ENCODE measurements at places on chromosomes 2 and 18.

DNA sequence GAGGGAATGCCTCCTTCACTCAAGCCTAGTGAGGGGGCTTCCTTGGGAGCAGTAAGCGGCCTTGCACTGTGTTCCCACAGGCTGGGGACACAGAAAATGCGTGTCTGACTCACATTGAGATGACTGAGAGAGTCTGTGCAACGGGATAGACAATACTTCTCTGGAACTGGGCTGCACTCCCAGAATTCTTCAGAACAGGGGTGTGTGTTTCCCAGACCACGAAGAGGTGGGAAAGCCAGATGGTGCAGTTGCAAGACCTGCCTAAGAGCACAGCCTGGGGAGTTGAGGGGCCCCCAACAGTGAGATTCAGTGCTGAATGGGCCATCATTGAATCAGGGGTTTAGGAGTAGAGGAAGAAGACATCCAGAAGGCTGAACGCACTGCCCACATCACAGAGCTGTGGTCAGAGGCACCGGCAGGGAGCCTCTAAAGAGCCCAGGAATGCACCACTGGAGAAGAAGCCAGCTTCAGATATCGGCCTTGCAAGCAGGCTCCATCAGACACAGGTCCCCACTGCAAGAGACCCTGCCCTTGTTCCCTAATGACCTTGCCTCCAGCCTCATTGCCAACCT is 36.6 kb upstream of the MRPL19 start:
- peak; percentile 36 for DNase-seq

GRCh38 chr2:230205034-230205433 is 14.8 kb downstream of the SP110 start:
- no peak for DNase-seq

- peak; percentile 20 for DNase-seq
Observed at GRCh38 chr2:236180076-236180816, 12.1 kb upstream of the GBX2 start.

GRCh38 chr2:73142937-73143336 is 30.2 kb upstream of the RAB11FIP5 start:
- no peak for DNase-seq

DNA sequence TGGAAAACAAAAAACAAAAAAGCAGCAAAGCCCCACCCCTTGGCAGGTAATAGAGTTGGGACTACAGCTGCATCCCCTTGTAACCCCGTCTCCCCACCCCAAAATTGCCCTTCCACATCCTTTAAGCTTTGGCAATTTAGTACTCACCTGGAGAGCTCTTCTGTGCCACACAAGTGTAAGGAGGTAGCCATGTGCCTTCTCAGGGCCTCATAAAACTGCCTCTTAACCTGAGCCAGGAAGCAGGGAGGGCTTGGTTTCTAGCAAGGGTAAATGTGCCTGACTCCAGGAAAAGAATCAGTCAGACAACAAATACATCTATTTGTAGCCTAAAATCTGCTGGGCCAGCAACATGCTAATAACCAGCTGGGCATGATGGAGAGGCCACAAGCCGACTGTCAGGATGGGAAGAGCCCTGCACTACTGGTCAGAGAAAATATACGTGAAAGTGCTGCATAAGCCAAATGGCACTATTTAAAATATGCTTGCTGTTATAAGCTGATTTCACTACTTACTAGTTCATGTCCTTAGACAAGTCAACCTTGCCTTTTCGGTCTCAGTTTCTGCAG is 46.3 kb downstream of the NOP58 start:
- no peak for DNase-seq

DNA sequence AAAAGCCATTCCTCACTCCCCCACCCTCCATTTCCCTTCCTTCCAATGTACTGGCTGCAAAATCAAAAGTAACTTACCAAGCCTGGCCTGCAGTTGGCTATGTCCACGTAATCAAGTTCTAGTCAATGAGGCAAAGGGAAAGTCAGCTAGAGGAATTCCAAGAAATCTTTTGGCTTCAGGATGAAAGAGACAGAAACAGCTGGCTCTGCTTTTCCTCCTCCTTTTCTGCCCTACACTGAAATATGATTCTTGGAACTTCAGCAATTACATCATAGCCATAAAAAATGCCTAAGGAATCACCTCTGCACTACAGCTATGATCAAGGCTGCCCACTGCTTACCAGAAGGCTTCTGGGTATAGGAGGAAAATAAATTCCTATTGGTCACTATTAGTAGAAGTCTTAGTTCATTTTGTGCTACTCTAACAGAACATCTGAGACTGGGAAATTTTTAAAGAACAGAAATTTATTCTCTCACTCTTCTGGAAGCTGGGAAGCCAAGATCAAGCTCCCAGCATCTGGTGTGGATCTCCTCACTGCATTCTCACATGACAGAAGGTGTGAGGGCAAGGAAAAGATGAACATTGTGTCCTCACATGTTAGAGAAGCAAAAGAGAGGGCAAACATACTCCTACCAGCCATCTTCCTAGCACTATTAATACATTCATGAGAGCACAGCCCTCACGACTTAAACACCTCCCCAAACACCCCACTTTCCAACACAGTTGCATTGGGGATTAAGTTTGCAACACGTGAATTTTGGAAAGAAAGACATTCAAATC is 219.9 kb downstream of the TMX3 start:
- peak; percentile 98 for DNase-seq

DNA sequence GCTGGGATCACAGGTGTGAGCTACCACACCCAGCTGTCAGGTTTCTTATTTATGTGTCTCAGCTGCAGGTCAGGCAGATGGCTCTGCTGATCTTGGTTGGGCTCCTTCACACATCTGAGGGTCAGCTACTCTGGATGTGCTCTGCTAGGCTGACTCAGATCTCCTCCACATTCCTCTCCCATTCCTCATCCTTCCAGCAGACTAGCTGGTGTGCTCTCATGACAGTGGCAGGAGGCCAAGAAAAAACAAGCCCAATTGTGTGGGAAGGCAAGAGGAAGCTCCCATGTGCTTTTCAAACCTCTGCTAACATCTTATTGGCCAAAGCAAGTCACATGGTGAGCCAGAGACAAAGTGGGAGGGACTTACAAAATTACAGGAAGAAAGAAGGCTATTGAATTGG is 11.7 kb upstream of the MSH6 start:
- peak; percentile 97 for DNase-seq

- no peak for DNase-seq
Observed at GRCh38 chr2:123438675-123439074, 586.4 kb upstream of the CNTNAP5 start.

Data from IMR-90 (cell line).